ENCODE measurements at places on chromosomes 1 and 21.
A peak's percentile ranks its signal among the peaks of the same experiment; 100 is the strongest.

GRCh38 chr1:61743716-61744580, 1.7 kb downstream of the PATJ start:
- no peak for DNase-seq

GRCh38 chr1:12228979-12229378, 851 bp upstream of the VPS13D start:
- no peak for DNase-seq

DNA sequence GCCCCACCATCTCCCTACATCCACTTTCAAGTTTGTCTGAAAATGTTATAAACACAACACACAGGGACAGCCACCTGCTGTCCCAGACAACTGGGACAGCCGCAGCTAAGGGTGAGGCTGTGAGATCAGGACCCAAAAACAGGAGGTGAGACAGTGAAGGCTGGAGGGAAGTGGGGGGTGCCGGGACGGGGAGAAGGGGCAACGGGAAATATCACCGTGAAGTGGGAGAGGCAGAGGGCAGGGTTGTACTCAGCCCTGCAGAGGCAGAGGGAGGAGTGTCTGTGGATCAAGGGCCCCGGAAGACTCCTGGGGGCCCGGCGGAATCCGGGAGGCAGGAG, 114.4 kb downstream of the CASZ1 start:
- no peak for DNase-seq

DNA sequence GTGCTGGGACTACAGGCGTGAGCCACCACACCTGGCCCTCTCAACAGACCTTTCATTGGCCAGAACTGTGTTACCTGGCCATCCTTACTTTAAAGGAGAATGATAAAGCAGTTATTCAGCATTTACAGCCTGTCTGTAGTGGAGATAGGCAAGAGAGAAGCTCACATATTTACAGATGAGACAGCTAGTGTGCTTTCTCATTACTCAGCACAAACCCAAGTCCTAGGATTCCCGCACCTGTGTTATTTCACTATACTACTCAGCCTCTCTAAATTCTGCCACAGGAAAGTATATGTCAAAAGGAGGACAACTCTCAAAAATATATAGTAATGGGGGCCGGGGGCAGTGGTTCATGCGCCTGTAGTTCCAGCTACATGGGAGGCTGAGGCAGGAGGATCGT, 15.9 kb upstream of the MYOC start:
- no peak for DNase-seq

GRCh38 chr1:50940291-50940690, 19.8 kb downstream of the FAF1 start:
- DNase-seq: no peak

DNA sequence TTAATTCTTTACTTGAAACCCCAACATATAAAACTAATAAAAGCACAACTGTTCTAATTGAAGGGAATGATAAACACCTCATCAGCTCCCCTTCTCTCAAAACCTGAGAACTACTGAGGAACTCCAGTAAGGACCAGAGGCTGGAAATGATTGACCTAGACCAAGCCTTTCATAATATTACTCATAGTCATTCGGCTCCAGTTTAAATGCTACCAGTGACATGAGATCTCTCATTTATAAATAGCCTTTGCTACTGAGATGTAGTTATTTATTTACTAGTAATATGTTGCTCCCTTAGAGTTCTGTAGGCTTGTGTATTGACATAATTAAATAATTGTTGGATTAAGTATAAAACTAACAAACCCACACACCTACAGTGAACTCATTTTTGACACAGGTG, 209.8 kb upstream of the PRMT6 start:
- no peak for DNase-seq

DNA sequence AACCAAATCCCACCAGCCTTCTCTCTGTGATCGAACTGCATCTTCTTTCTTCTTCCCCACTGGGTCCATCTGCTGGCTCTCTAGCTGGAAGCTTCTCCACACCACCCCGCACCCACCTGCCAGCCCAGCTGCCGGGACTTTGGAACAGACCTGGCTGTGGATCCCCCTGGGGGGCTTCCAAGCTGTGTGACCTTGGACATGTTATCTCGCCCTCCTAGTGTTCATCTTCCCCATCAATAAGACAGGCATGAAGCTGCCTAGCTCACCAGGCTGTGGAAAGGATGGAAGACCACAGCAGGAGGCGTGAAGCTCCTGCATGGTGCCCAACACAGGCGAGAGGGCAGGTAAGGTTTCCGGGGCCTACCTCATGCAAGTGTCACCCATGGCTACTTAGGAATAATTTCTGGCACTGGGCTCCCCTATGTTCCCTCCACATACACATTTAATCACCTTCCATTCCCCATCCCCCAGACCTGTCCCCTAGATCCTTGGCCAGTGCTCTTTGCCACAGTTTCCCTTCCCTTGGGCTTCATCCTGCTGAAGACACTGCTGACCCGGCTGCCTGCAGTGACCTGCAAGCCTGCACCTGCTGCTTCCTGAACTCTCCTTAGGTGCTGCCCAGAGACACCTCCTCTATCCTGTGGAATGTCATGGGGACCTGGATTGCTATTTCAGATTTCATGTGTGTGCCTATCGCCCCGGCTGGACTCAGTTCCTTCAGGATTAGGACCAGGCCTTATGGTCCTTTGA, 13.2 kb upstream of the C2CD2 start:
- DNase-seq: no peak

GRCh38 chr21:34702341-34703170, 33.8 kb downstream of the CLIC6 start:
- peak; percentile 71 for DNase-seq

DNA sequence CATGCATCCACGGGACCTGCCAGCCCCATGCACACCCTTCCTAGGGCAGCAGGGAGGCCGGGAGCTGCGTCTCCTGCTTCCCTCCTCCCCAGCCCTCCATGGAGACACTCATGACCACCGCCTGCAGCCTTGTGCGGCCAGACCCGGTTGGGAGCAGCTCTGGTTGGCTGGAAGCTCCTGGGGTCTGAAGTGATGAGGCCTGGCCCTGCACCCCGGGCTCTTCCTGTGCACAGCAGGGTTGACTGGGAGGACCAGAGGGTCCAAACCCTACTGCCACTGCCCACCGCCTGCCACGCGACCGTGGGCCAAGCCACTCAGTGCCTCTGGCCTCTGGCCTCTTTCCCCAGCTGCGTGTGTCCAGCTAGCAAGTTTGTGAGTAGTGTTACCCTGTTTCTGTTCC, 111.1 kb upstream of the COL6A1 start:
- peak; percentile 42 for DNase-seq

Measured in SJSA1 (cell line).